GM12891 (cell line): ENCODE measurements at places on chromosomes 7 and 10.

DNA sequence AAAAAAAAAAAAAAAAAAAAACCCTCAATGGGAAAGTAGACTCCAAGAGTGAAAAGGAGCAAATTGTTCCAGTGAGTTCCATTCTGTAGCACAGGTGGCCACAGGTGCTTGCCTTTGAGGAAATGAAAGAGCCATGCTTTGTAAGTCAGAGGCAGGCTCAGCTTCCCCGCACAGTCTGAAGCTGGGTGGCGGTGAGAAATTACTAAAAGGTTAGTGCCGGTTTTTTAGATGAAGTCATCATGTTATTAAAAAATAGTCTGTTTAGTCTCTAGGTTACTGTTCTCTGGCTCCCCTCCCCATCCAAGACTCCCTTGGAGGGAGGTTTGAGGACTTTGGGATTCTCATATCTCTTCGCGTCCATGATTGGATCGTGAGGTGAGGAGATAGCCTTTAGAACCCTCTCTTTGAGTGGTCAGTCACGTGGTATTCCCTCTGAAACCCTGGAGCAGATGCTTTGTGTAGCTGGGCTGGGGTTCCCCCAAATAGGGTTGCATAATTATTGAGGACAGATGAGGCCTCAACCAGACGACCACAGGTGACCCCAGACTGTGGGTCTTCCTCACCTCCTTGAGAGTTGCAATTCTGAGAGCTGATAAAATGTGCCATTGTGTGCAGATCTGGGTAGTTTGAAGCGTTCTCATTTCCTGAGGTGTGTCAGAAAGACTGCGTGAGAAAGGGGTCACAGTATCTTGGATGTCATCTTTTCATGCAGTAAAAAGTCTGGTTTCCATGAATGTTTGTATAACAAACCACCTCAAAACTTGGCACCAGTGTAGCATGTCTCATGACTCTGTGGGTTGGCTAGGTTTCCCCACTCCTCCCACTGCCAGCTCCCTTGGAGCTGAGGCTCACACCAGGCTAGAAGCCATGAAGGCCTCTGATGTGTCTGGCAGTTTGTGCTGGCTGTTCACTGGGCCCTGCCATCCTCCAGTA lies 27.1 kb downstream of the OGDH start:
- DNase-seq = no peak

- DNase-seq = no peak
Observed at GRCh38 chr7:137798073-137798763, 48.6 kb downstream of the DGKI start.

DNA sequence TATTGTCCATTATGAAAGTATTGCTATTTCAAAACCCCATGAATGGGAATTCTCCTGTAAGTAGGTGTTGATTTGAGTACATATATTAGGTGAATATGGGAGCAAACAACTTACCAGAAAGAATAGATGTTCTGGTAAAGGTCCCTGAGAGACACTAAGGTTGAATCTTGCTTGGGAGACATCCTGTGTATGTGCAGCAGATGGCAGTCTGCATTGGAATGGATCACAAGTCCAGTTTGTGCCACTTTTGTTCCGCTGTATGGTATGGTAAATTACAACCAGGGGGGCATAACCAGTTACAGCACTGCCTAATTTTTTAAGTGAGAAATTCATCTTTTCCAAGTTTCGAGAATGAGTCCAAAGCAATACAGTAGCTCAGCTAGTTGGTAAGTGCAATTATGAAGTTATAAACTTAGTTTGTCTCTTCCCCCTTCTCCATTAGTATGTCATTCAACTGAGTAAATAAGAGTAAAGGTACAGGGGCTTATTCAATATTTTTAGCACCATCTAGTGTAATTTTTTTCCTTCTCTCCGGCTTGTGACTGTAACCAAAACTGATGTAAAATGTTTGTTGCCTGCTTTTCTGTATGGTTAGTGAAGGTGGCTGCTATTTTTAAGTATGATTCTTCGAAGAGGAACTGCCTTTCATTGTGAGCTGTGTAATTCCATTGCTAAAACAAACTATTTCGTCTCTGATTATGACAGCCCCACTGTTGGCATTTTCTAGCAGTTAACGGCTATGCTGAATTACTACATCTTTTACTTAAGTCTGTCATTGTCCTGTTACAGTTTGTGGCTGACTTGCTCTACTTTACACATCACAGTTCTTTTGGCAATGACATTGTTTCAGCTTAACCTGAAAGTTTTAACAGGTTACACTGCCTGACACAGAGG lies 2.8 kb downstream of the MCU start:
- DNase-seq = no peak

GRCh38 chr10:23872290-23872689 lies 336.6 kb upstream of the KIAA1217 start:
- no peak for DNase-seq

GRCh38 chr10:77643795-77644468 lies 6.3 kb upstream of the KCNMA1 start:
- DNase-seq = no peak

DNA sequence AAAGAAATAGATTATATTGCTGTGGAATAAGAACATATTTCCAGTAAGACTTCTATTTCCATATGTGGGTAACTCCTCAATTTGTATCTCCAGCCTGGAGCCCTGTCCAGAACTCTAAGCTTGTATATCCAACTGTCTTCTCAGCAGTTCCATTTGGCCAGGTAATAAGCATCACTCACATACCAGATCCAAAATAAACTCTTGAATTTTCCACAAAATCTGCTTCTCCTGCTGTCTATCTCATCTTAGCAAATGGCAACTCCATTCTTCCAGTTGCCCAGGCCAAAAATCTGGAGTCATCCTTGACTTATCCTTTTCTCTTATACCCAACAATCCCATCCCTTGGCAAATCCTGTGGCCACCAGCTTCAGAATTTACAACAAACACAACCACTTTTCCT lies 325.8 kb downstream of the CAMK1D start:
- no peak for DNase-seq

- no peak for DNase-seq
Observed at GRCh38 chr7:47288060-47288459, 293.9 kb downstream of the TNS3 start.

DNA sequence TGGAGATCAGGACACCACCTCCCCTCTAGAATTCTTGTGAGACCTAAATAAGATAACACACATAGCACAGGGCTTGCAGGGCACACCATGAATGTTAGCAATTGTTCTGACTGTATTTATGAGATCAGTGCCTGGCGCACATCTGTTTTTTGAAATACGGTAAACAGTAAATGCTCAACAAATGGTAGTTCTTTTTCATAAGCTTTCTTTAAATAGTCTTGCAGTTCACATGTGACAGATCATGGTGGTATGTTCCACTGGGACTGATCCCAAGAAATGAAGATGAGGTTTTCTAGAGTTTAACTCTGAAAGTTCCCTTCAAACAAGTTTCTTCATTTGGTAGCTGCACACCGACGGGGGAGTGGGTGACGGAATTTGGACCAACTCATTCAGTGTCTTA lies 34.8 kb downstream of the CREB5 start:
- no peak for DNase-seq

DNA sequence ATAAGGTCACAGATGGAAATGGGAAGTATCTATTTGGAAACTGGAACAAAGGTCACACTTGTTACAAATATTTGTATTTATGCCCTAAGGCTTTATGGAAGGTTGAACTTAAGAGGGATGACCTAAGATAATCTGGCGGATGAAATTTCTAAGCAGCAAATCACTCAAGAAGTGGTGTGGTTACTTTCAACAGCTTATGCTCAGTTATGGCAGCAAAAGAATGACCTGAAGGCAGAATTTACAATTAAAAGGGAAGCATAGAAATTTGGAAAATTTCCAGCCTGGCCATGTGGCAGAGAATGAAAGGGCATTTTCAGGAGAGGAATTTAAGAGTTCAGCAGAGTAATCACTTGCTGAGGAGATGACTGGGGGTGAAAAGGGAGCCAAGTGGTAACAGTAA lies 95.8 kb upstream of the TNS3 start:
- DNase-seq = no peak

DNA sequence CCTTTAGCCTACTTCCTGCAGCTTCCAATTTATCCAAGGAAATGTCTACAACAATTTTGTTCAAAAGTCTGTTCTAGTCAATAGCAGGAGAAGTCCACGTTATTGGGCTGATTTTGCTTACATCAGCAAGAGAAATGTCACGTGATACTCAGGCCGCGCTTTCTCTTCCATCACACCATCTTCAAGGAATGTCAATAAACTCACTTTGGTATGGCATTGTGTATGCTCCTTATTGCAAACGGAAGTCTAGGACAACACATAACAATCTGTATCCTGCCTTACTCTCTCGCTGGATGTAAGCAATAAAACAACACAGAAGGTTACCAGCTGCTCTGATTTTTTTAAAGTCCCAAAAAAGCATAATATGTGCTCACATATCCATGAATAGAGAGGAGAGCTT lies 17.1 kb upstream of the STK17A start:
- no peak for DNase-seq

GRCh38 chr10:71909399-71910083 lies 54.7 kb upstream of the CHST3 start:
- no peak for DNase-seq

DNA sequence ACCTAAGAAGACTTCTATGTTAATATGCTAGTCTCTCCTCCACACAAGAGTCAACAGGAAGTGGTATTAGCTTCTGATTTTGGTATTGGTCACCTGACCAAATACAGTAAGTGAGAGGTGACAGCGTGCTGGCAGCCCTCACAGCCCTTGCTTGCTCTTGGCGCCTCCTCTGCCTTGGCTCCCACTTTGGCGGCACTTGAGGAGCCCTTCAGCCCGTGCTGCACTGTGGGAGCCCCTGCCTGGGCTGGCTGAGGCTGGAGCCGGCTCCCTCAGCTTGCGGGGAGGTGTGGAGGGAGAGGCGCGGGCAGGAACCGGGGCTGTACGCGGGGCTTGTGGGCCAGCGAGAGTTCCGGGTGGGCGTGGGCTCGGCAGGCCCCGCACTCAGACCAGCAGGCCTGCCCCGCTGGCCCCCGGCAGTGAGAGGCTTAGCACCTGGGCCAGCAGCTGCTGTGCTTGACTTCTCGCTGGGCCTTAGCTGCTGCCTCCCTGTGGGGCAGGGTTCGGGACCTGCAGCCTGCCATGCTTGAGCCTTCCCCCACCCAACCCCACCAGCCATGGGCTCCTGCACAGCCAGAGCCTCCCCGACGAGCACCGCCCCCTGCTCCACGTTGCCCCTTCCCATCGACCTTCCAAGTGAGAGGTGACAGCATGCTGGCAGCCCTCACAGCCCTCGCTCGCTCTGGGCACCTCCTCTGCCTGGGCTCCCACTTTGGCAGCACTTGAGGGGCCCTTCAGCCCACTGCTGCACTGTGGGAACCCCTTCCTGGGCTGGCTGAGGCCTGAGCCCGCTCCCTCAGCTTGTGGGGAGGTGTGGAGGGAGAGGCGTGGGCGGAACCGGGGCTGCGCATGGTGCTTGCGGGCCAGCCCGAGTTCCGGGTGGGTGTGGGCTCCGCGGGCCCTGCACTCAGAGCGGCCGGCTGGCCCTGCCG lies 4.2 kb upstream of the ACSL5 start:
- no peak for DNase-seq

DNA sequence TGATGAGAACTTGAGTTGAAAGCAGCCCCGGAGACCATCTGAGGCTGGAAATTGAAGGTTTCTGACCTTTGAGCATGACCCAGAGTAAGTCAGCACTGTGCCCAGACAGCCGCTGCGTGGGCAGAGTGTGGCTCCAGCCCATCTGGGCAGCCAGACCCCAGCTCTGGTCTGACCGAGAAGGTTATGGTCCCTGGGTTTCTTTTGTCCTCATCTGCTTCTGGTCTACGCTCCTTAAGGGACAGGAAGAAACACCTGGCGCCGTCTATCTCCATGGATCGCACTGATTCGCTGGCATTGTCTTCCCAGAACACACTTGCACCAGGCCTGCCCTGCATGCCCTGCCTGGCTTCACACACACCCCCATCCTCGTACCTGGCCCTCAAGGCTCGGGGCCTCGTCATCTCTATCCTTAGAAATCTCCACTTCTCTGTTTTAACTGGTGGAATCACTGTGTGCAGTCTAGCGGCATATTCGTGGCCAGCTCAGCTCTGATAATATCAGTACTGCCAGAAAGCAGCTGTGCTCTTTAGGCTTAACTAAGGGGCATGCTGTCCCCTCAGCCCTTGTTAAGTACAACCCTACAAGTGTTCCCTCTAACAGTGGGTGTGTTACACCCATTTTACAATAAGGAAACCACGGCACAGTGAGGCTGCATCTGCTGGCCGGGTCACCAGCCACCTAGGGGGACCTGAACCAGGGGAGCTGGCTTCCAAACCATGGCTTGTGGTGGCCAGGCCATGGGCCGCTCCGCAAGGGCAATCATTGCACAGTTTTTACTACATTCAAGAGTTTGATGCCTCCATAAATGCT lies 127.7 kb downstream of the ADCY1 start:
- DNase-seq = no peak

DNA sequence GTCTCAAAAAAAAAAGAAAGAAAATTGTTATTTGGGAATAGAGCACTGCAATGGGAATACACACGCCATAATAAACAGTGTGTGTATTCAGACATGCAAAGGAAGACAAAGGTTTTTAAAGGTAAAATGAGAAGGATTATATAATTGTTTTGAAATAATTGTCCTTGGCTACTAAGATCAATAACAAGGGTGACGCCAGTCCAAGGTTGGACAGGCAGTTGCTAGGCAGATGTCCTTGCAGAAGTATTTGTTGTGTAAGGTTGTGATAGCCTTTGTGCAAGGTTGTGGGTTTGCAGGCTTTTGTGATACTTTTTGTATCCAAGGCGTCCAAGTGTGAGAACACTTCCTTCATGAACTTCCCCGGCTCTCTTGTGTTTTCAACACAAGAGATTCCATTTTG lies 72.3 kb upstream of the PRLHR start:
- DNase-seq = no peak

- no peak for DNase-seq
Observed at GRCh38 chr7:106553446-106553836, 107.5 kb downstream of the CCDC71L start.

DNA sequence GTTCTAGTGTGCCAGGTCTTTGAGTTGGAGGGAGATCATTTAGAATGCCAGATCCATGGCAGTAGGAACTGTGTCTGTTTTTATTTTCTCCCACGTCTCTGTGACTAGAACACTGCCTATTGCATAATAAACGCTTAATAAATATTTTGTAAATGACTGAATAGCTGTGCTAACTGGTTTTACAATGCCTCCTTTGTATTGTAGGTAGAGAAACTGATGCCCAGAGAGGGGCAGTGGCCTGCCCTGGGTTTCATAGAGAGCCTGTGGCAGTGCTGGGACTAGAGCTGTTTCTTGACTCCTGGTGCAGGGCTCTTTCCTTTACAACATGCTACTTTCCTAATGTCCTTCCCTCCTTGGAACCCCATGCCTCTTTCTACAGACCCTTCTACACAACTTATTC lies 2.5 kb downstream of the TAS2R5 start:
- DNase-seq = no peak
